ENCODE measurements at places on chromosomes 2 and 18.

- no peak for DNase-seq
Measured at GRCh38 chr18:44609181-44609941, 71.3 kb upstream of the SETBP1 start.

- no peak for DNase-seq
Measured at GRCh38 chr2:227908266-227909054, 37.0 kb downstream of the DAW1 start.

- no peak for DNase-seq
Measured at GRCh38 chr2:129248198-129248597, 731.3 kb upstream of the RAB6C start.

- no peak for DNase-seq
Measured at GRCh38 chr2:73076701-73077423, 5.3 kb upstream of the SFXN5 start.

GRCh38 chr18:48558248-48558647 is 19.4 kb downstream of the CTIF start:
- no peak for DNase-seq

- DNase-seq, result no peak
Measured at GRCh38 chr2:19677825-19678518, 223.8 kb downstream of the TTC32 start.

DNA sequence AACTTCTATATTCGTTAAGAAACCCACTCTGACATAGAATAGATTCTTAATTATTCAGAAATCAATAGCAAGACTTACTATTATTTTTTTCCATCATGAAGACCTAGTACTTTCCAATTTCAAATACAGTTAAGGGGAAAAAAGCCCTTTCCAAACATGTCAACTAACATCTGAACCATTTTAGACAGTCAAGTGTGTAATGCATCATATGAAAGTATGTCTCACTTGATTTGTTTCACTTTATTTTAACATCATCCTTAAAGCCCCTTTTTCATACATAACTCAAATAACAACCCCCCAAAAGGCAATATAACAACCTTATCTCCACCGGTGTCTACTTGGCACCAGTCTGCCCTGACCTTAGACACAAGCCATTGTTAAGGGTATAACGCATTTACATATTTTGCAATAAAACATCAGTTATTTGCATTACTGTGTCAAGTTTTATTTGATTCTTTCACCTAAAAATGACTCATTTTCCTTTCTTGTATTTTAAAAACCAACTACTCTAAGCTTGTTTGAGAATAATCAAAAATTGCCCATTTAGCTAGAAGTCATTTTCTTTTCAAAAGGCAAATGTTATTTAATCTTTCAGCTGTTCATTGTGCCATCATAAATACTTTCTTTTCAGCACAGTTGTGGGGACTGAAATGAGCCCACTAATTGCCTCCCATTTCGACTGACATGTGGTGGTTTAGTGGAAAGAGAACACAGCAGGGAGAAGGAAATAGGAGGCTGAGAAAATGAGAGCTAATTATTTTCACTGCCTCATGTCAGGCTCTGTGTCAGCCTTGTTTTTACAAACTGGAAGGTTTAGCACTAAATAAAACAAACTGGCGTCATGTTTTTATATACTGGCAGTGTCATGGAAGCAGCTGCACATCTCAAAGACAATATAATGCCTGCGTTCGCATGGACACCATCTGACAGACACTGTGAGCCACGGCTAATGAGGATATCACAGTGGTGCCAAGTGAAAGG is 104.7 kb upstream of the CDCA7 start:
- DNase-seq, result no peak

GRCh38 chr18:62464266-62464665 is 58.6 kb upstream of the ZCCHC2 start:
- no peak for DNase-seq

DNA sequence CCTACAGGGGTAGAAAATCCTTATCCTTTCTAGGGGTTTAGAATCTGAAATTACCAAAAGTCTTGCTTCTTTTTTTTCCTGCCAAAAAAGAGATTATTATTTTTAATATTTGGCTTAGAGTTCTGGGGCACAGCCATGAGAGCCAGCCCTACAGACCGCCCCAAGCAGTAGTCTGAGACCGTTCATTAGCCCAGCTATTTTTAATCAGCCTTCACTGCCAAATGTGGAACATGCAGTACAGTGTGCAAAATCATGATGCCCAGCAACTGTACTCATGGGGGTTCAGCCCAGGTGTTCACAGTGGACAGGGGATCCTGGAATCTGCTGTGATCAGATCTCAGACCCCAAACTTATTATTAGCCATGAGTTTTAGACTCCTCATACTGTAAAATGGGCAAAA is 60.4 kb downstream of the GRB14 start:
- no peak for DNase-seq

GRCh38 chr2:86223927-86224560 is 24.8 kb downstream of the MRPL35 start:
- no peak for DNase-seq

DNA sequence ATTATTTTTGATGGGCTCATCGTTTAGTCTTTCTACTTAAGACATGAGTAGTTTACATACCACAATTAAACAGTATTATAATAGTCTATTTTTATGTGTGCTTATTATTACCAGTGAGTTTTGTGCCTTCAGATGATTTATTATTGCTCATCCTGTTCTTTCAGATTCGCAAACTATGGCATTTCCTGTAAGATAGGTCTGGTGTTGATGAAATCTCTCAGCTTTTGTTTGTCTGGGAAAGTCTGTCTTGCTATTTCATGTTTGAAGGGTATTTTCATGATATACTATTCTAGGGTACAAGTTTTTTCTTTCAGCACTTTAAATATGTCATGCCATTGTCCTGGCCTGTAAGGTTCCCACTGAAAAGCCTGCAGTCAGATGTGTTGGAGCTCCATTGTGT is 101.3 kb downstream of the DNAH7 start:
- DNase-seq, result no peak

- DNase-seq, result no peak
Measured at GRCh38 chr2:239882331-239882732, 142.8 kb downstream of the NDUFA10 start.

- DNase-seq, result no peak
Measured at GRCh38 chr18:80106482-80107051, 2.5 kb upstream of the ADNP2 start.

GRCh38 chr2:165874445-165875039 is 79.0 kb downstream of the TTC21B start:
- DNase-seq, result peak; percentile 74

- no peak for DNase-seq
Measured at GRCh38 chr18:13940326-13940725, 25.0 kb upstream of the MC2R start.

GRCh38 chr2:218294430-218295022 is 2.2 kb upstream of the TMBIM1 start:
- DNase-seq, result no peak

GRCh38 chr2:129464036-129464435 is 515.4 kb upstream of the RAB6C start:
- DNase-seq, result no peak

DNA sequence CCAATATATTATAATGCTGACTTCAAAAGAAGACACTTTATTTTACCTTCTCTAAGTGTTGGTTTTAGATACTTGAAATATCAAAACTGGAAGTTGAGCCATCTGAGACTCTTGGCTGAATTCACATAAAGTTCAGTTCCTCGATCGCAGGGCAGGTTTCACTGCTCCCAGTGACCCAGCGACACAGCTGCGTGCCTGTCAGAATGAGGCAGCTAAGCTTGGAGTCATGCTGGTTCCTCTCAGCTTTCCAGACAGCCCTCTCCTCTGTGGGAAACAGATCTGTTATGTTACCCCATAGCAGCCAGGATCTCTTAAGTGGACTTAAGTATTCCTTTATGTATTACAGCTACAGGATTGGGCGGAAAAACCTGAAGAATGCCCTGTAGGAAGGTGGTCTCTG is 142.8 kb upstream of the ALPP start:
- DNase-seq, result no peak

- DNase-seq, result no peak
Measured at GRCh38 chr2:134601264-134601663, 117.5 kb downstream of the TMEM163 start.

- no peak for DNase-seq
Measured at GRCh38 chr18:73235921-73236320, 368.1 kb upstream of the NETO1 start.

DNA sequence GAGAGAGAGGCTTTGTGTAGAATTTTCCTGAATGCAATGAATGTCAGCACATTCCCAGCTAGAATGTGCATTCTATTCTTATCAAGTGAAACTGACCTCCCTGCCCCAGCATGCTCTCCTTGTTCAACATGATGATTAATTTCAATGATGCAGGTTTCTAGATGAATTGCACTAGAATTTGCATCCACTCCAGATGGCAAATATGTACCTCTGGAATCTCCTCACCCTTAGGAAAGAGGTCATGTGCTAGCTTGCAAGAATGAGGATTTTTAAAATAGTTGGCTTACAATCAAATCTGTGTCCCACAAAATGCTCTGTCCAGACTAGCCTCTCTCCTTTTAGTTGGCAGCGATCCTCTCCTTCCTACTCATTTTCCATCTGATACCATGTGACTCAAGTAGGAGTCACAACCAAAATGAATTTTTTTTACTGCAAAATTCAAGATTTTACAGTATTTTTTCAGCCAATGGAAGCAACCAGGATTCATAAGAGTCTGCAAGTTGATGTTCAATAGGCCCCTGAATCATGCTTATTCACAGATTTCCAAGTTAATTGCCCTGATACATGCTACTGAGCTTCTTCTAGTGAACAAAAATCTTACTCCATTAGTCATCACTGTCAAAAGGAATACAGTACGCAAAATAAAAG is 21.0 kb upstream of the STAT4 start:
- DNase-seq, result no peak

GRCh38 chr18:78228974-78229373 is 750.6 kb upstream of the SALL3 start:
- no peak for DNase-seq

GRCh38 chr2:6077585-6077984 is 385.4 kb downstream of the SOX11 start:
- DNase-seq, result no peak

GRCh38 chr2:54586062-54586461 is 129.9 kb downstream of the SPTBN1 start:
- no peak for DNase-seq

- no peak for DNase-seq
Measured at GRCh38 chr2:150859162-150859561, 371.7 kb upstream of the RND3 start.

- DNase-seq, result no peak
Measured at GRCh38 chr18:71370095-71370494, 1081.2 kb downstream of the SOCS6 start.

GRCh38 chr2:149192427-149192826 is 138.0 kb upstream of the LYPD6 start:
- DNase-seq, result no peak

DNA sequence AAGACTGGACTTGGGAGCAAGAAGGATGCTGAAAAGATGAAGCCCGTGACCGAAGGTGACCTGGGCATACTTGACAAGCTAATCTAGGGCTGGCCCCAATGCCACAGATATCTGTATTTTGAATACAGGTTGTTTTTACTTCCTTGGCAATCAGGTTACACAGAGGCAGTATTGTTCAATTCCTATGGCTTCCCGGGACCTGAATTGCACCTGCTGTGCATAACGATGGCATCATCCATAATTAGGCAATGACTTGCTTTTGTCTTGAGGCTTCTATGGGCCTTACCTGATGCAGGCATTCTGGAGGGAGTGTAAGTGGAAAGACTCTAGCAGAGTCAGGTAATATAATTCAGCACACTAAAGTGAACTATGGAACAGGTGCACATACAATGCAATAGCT is 60.6 kb upstream of the CUL3 start:
- no peak for DNase-seq

DNA sequence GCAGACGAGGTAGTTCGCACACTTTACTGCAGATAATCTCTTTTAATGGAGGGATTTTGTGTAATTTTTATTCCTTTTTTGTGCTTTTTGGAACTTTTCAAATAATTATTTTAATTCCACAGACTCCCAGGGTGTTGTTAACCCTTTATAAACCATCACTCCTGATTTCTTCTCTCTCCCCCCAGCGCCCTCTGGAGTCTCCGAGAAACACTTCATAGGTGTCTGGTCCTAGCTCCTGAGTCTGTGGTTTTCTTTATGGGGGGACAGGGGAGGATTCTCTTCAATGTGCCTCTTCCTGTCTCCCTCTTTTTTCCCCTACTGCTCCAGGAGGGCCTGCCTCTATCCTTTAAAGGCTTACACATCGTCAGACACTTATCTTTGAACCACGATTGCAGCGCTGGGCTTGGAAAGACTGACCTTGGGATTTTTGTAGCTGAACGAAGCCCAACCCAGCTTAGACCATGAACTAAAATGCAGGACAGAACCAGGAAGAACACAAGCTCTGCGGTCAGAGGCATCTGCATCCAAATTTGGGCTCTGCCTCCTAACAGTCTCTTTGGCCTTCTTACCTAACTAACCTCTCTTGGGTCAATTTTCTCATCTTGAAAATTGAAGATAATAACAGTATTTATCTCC is 7.1 kb upstream of the PKDCC start:
- no peak for DNase-seq

- DNase-seq, result no peak
Measured at GRCh38 chr2:10245661-10246060, 57.0 kb upstream of the HPCAL1 start.

- no peak for DNase-seq
Measured at GRCh38 chr18:31658670-31659575, 25.5 kb downstream of the B4GALT6 start.

- no peak for DNase-seq
Measured at GRCh38 chr18:32548688-32549087, 78.0 kb upstream of the GAREM1 start.

DNA sequence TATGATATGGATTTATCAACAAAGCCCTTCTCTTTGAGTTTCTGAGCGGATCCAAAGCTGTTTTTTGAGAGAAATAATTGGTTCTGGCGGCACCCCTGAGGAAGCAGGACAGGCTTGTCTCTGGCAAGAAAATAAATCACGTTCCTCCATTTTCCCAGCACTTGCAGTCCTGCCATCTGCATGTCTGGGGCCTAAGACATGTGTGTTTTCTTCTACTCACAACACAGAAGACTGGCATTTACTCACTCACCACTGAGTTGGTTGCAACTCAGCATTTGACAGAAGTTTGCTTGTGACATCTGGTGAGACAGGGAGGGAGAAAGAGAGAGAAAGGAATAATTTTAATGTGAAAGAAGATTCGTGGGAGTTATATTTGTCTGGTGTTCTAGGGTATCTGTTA is 37.0 kb upstream of the YES1 start:
- DNase-seq, result no peak

DNA sequence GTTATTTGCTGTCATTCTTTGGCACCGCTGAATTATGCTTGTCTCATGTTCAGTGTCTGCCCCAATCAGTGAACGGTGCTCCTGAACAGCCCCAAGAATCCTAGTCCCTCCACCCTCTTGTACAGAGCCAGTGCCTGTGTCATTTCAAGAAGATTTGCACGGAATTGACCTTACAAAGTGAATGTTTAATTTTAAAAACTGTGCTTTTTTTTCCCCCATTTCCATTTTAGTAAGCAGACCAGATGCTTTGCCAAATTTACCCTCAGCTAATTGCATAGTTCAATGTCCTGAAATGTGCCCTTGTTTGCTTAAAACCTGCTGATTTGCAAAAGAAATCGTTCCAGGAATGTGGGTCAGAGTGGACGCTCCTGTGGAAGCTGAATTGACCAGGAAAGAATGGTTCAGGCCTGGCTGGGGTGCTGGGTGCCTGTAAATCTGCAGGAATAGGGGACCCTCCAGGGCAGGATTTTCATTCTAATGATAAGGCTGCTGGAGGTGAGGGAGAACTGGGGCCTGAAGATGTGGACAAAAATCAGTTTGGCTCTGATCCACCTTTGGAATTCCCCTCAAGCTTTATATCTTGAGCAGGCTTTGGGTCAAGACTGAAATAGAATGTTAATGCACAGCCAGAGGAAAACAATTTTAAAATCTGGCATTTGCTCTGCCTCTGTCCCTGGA is 20.1 kb downstream of the TMEM17 start:
- DNase-seq, result no peak

- no peak for DNase-seq
Measured at GRCh38 chr2:85790032-85790431, 36.2 kb downstream of the ATOH8 start.
